Activated CD4-positive, CD25-positive, alpha-beta regulatory T cell (primary cell): ENCODE measurements at places on chromosomes 2 and 18.

- peak; percentile 15 for DNase-seq
These were observed 57.9 kb downstream of the ARHGEF33 start for GRCh38 chr2:38947241-38948239.

DNA sequence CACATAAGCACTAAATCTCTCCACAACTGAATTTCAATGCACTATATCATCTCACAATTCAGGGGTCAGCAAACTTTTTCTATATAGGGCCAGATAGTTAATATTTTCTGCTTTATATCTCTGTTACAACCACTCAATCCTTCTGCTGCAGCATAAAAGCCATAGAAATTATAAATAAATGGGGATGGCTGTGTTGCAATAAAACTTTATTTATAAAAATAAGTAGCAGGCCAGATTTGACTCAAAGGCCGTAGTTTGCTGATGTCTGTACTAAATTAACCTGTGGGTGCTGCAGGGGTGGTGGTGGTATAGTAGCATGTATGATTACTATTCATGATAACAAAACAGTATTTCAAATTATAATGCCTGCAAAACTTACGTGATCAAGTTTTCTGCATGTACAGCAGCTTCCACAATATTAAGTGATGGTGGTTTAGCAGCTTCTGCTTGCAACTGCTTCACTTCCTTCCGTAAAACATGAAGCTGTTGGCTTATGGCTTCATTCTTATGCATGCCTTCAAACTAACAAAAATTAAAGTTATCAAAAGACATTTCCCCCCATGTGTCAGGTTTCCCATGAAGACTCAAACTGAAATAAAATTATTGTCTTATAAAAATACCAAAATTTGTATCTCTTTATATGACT, 64.1 kb downstream of the SIGLEC15 start:
- no peak for DNase-seq

DNA sequence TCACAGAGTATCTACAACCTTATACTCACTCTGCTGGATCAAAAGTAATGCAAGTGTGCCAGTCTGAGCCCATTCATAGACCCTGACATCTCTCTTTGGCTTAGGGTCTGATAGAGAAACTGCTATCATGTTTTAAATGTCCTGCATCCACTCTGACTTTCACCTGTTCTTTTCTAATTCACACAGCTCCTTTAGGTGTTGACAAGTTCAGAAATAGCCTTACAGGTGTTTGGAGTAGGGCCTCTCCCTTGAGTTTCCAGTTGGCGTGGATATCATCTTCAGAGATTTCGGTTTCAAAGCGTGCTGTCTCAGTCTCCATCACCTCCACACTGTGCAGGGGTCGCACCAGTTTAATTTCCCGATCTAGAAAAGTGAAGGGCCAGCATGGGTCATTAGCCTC, 150.3 kb downstream of the PLEKHA3 start:
- no peak for DNase-seq

- DNase-seq, result no peak
These were observed 8.0 kb upstream of the CDK15 start for GRCh38 chr2:201798252-201798913.

- DNase-seq, result no peak
These were observed 44.0 kb downstream of the IRS1 start for GRCh38 chr2:226755631-226756030.

DNA sequence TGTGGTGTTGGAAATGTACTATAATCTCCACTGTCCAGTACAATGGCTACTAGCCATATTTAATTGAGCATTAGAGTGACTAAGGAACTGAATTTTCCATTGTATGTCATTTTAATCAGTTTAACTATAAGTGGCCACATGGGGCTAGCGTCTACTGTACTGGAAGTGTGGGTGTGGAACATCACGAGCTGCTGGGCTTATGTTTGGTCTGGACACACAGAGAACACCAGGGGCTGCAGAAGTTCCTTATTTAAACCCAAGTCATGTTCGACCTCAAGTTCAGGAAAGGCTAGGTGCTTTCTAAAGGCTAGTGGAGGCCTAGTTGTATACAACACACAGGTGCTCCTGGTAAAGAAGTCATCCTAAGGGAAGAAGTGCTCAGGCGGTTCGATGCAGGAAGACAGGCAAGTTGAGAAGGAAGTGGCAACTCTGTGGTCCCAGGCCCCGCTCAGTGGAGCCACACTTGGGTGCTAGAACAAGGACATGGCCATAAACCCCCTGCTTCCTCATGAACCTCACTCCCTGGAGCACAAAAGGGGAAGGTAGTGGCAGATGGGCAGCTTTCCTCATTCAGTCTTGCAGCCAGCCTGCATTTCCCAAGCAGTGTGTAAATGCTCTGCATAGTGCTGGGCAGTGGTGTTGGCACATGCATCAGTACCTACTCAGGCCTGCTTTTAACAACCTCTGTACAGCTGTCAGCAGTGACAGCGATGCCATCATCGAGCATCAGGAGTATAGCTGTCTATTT, 13.3 kb downstream of the LGALSL start:
- no peak for DNase-seq

- no peak for DNase-seq
These were observed 63.1 kb downstream of the TSN start for GRCh38 chr2:121818546-121818945.

DNA sequence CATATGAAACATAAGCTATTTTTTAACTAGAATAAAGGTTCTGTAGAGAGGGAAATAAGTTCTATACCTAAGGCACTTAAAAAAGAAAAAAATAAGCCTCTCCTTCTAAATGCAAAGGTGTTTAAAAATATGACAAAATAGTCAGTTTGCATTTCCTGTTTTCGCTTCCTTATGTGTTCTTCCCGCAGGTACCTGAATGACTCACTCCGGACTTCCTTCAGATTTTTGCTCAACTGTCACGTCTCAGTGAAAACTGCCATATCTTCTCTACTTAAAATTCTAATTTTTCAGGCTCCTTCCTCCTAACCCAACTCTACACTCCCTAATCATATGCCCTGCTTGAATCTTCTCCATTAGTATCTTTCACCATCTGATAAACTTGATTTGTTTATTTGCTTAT, 1333.1 kb downstream of the LRP1B start:
- no peak for DNase-seq

GRCh38 chr2:205474741-205475415, 207.4 kb upstream of the NRP2 start:
- DNase-seq, result no peak

DNA sequence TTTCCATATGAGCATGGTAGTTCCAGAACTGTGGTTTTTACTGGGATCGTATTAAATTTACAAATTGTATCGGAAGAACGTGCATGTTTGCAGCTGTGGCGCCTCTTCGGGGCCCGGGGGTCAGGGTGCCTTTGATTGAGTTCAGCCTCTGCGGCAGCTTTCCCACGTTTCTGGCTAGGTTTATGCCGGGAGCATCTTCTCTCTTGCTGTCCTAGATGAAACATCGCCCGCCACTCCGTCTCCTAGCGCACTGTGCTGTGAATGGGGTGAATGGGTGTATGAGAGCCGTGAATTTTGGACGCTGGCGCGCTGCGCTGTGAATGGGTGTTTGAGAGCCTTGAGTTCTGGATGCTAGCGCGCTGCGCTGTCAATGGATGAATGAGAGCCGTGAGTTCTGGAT, 12.3 kb downstream of the PDCD1 start:
- no peak for DNase-seq

- no peak for DNase-seq
These were observed 178.7 kb downstream of the ANTXR1 start for GRCh38 chr2:69191634-69192033.

GRCh38 chr2:27270670-27271069, 4.6 kb upstream of the DNAJC5G start:
- no peak for DNase-seq

DNA sequence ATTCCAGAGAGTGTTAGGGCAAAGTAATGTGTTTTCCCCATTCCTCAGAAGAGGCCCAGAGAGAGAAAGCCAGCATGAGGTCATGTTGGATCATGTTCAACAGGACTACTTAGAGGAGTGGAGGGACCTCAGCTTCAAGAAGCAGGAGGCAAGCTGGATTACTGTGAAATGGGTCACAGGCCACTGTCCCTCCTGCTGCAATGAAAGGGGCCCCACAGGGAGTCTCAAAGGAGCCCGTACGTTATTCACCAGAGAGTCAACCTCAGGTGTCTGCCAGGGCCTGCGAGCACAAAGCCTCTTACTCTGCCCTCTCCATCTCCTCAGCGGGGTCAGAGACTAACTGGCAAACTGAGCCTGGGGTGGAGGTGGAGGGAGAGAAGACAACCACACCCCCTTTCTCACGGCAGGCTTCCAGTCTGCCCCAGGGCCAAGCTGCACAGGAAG, 27.2 kb upstream of the ACYP2 start:
- no peak for DNase-seq

DNA sequence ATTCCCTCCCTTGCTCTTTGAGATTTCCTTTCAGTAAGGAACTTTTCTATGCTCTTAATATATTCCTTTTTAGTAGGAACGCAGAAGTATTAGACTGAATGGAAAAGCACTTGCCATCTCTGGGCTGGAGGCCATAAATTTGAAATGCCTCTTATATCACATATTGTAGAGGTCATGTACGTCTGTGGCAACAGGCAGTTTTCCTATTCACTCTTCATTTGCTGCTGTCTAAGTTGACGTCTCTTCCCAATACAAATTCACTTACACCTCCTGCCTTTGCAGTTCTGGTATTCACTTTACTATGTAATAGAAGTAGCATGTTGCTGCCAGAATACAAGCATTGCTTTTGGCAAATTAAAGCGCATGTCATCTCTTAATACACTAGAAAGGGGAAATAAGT, 34.7 kb downstream of the MGAT4A start:
- DNase-seq, result no peak

- peak; percentile 39 for DNase-seq
These were observed at the start of gene MAL for GRCh38 chr2:95025406-95026319. Gene MAL (plus strand): TSS chr2:95025708. CDS start chr2:95025793, 85 bp downstream.

- DNase-seq, result no peak
These were observed 89.0 kb downstream of the MAPRE2 start for GRCh38 chr18:35130236-35130635.

DNA sequence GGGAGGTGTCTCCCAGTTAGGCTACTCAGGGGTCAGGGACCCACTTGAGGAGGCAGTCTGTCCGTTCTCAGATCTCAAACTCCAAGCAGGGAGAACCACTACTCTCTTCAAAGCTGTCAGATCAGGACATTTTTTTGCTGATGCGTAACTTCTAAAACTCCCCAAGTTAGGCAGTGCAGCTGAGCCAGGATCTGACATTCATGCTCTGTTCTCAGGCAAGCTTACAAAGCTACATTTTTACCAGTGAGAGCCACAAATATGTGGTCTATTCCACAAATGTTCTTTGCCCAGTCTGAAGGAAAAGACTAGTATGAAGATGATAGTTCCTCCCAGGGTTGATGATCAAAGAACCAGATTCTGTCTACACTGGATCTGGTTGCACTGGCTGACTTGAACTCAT, 184.1 kb downstream of the MTCL1 start:
- DNase-seq, result no peak

- no peak for DNase-seq
These were observed 11.8 kb upstream of the FN1 start for GRCh38 chr2:215447673-215448081.

DNA sequence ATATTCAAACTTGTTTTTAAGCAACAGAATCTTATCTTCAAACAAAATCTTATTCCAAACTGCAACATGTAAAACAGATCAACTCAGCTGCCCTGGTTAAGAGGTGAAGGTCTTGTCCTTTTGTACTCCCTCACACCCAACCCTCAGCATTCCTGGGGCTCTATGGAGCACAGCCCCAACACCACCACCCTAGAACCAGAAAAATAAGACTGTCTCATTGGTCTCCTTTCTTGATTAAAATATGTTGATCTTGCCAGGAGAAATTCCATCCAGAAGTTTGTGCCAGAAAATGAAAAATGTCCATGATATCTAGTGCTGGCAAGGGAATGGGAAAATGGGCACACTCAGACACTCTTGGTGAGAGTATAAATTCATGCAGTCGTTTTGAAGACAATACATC, 62.1 kb upstream of the TMEM17 start:
- DNase-seq, result no peak

GRCh38 chr2:30334762-30335363, 103.5 kb downstream of the LBH start:
- DNase-seq, result no peak

- no peak for DNase-seq
These were observed 212.9 kb downstream of the FAM210A start for GRCh38 chr18:13513481-13513880.

GRCh38 chr2:120195553-120195952, 27.6 kb downstream of the TMEM185B start:
- no peak for DNase-seq
